ENCODE measurements at places on chromosomes 6 and 20.

GRCh38 chr6:90583179-90583835 lies 3.6 kb downstream of the MAP3K7 start:
- H3K4me1 ChIP-seq, result peaks cover 8% of the 10 kb centered on the region
- H3K27me3 ChIP-seq, result no peaks in the 10 kb centered on the region
- H3K27ac ChIP-seq, result no peak overlapping the region

GRCh38 chr6:116326181-116326671 lies 44.5 kb upstream of the DSE start:
- no peak overlapping the region for H3K27ac ChIP-seq
- DNase-seq, result no peak
- no peaks in the 10 kb centered on the region for H3K4me1 ChIP-seq
- no peaks in the 10 kb centered on the region for H3K27me3 ChIP-seq
- no peak overlapping the region for H3K4me3 ChIP-seq

GRCh38 chr6:75307364-75308004 lies 22.9 kb upstream of the TMEM30A start:
- H3K27me3 ChIP-seq, result peaks cover 5% of the 10 kb centered on the region
- H3K36me3 ChIP-seq, result no peaks in the 10 kb centered on the region
- H3K27ac ChIP-seq, result no peak overlapping the region
- no peak for DNase-seq

DNA sequence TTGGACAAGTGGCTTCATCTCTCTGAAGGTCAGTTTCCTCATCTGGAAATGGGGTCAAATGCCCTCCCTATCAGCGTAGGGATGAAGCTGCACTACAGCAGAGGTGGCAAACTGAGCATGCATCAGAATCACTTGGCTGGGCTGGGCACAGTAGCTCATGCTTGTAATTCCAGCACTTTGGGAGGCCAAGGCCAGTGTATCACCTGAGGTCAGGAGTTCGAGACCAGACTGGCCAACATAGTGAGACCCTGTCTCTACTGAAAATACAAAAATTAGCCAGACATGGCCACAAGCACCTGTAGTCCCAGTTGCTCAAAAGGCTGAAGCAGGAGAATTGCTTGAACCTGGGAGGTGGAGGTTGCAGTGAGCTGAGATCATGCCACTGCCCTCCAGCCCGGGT lies 6.7 kb upstream of the MMP9 start:
- H3K27me3 ChIP-seq, result no peaks in the 10 kb centered on the region
- peaks cover 64% of the 10 kb centered on the region for H3K4me1 ChIP-seq
- H3K36me3 ChIP-seq, result no peaks in the 10 kb centered on the region

DNA sequence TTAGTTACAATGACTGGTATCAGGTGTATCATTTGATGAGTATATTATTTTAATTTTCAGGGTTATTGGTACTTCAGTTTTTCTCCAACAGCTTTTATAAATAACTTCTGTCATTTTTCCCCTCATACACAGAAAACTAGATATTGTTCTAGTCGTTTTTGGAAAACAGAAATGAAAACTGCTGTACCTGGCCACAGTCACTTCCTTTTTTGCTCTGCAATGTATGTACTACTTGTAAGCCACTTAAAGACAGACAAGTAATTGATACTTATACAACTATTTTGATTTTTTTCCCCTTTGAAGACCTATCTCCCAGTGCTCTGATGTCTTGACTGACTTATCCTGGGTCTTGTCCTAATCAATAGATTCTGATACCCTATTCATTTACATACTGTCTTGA lies 218.6 kb upstream of the RUNX2 start:
- H3K4me1 ChIP-seq, result no peaks in the 10 kb centered on the region
- H3K4me3 ChIP-seq, result no peak overlapping the region
- no peaks in the 10 kb centered on the region for H3K36me3 ChIP-seq
- no peak overlapping the region for H3K27ac ChIP-seq
- DNase-seq, result no peak

- no peak for DNase-seq
- H3K36me3 ChIP-seq, result peaks cover 28% of the 10 kb centered on the region
- no peak overlapping the region for H3K4me3 ChIP-seq
- no peaks in the 10 kb centered on the region for H3K27me3 ChIP-seq
These were observed 77.8 kb downstream of the STXBP5 start for GRCh38 chr6:147281895-147282565.

- H3K4me1 ChIP-seq, result no peaks in the 10 kb centered on the region
- no peak overlapping the region for H3K4me3 ChIP-seq
- H3K27ac ChIP-seq, result no peak overlapping the region
- H3K36me3 ChIP-seq, result peaks cover 36% of the 10 kb centered on the region
- H3K27me3 ChIP-seq, result no peaks in the 10 kb centered on the region
These were observed 8.2 kb upstream of the BAG2 start for GRCh38 chr6:57163956-57164355.

DNA sequence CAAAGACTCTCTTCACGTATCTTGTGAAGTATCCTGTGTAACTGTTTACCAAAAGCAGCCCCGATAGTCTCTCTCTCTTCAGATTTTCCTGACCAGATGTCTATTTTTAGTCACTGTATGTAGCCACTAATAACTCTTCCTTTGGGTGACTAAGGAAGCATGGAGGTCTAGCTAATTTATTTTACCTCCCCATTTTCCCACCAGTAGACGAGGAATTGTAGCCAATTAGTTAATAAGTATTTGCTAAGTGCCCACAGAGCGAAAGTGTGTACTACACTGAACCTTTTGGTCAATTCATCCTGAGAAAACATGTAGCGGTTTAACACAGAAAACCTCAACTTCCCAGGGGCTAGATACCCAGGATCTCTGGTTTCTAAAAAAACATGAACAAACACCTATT lies 180.6 kb downstream of the TBX18 start:
- DNase-seq, result no peak
- no peak overlapping the region for H3K27ac ChIP-seq
- H3K4me3 ChIP-seq, result no peak overlapping the region
- peaks cover 9% of the 10 kb centered on the region for H3K4me1 ChIP-seq
- no peaks in the 10 kb centered on the region for H3K36me3 ChIP-seq

- H3K27ac ChIP-seq, result no peak overlapping the region
- H3K27me3 ChIP-seq, result peaks cover 3% of the 10 kb centered on the region
- no peaks in the 10 kb centered on the region for H3K36me3 ChIP-seq
- no peaks in the 10 kb centered on the region for H3K4me1 ChIP-seq
- no peak for DNase-seq
These were observed 74.0 kb downstream of the SOBP start for GRCh38 chr6:107563694-107564588.

DNA sequence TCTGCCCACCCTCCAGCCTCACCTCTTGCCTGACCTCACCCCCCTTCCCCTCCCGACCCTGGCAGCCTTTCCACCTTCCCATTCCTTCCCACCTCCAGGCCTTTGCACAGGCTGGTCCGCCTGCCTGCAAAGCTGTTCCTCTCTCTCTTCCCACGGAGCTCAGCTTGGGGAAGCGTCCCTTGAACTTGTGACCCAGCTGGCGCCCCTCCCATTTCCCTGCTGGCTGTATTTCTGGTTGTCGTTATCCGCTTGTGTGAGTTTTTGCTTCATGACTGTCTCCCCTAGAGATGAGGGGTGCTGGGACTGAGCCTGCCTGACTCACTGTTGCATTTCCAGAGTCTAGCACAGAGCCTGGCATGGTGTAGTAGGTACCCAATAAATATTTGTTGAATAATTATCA lies 32.5 kb downstream of the VSTM2L start:
- H3K4me3 ChIP-seq, result no peak overlapping the region
- H3K36me3 ChIP-seq, result no peaks in the 10 kb centered on the region
- H3K27me3 ChIP-seq, result no peaks in the 10 kb centered on the region
- H3K4me1 ChIP-seq, result no peaks in the 10 kb centered on the region
- no peak for DNase-seq
- H3K27ac ChIP-seq, result no peak overlapping the region

- H3K4me3 ChIP-seq, result no peak overlapping the region
- no peak overlapping the region for H3K27ac ChIP-seq
- H3K27me3 ChIP-seq, result no peaks in the 10 kb centered on the region
- H3K4me1 ChIP-seq, result no peaks in the 10 kb centered on the region
- DNase-seq, result no peak
These were observed 54.9 kb downstream of the CEP162 start for GRCh38 chr6:84172574-84172973.

GRCh38 chr20:15700147-15700765 lies 873.0 kb downstream of the KIF16B start:
- H3K4me1 ChIP-seq, result no peaks in the 10 kb centered on the region
- no peak for DNase-seq
- H3K4me3 ChIP-seq, result no peak overlapping the region
- H3K36me3 ChIP-seq, result no peaks in the 10 kb centered on the region
- no peak overlapping the region for H3K27ac ChIP-seq

DNA sequence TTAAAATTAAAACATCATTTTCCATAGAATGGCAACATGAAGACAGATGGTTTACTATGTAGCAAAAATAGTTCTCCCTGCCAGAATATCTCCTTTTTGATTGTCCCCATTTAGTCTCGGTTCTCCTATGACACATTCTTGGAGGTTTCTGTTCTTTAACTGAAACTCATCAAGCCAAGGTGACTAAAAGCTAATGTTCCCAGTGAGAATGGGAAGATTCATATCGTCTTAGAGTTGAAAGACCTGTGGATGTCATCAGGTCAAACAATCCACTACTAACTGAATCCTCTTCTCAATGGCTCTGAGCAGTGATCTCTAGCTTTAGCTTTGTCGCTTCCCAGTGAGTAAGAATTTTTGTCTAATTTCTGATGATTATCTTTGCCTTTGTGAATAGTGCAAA lies 1.3 kb upstream of the DOK5 start:
- H3K27me3 ChIP-seq, result peaks cover 16% of the 10 kb centered on the region
- H3K4me1 ChIP-seq, result no peaks in the 10 kb centered on the region
- H3K27ac ChIP-seq, result no peak overlapping the region

DNA sequence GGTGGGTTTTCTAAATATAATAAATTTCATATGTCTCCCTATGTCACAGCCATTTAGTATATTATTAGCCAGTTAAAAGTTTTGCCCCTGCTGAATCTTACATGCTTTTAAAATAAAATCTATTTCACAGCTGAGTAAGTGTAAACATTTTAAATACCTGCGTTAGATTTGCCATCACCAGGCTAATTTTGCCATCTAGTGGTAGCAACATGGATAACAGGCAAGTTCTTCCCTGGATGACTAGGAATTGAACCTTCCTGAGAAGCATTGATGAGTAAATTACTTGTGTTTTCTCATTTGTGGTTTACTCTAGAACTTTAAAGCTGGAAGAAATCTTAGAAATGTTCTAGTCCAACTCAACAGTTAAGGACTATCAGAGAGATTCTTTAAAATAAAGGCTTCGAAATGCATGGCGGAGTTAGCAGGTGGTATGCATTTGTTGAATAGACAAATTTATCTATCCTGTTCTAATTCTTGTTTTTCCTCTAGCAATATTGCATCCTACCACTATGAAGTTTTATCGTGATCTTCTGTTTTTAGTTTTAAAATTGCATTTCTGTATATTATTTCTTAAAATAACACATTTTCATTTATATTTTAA lies 2.6 kb downstream of the PRSS35 start:
- H3K4me3 ChIP-seq, result no peak overlapping the region
- H3K27me3 ChIP-seq, result peaks cover 6% of the 10 kb centered on the region
- H3K27ac ChIP-seq, result no peak overlapping the region
- no peaks in the 10 kb centered on the region for H3K36me3 ChIP-seq

- no peaks in the 10 kb centered on the region for H3K36me3 ChIP-seq
- no peak for DNase-seq
- no peak overlapping the region for H3K4me3 ChIP-seq
- H3K27me3 ChIP-seq, result no peaks in the 10 kb centered on the region
- H3K4me1 ChIP-seq, result no peaks in the 10 kb centered on the region
These were observed 41.8 kb upstream of the DOK5 start for GRCh38 chr20:54433636-54434035.

- no peak overlapping the region for H3K27ac ChIP-seq
- no peaks in the 10 kb centered on the region for H3K4me1 ChIP-seq
- H3K36me3 ChIP-seq, result peaks cover 2% of the 10 kb centered on the region
- no peak overlapping the region for H3K4me3 ChIP-seq
These were observed 149.7 kb downstream of the KIF16B start for GRCh38 chr20:16423311-16424212.

- no peaks in the 10 kb centered on the region for H3K36me3 ChIP-seq
- peaks cover 8% of the 10 kb centered on the region for H3K4me1 ChIP-seq
- H3K27ac ChIP-seq, result no peak overlapping the region
- H3K27me3 ChIP-seq, result no peaks in the 10 kb centered on the region
- no peak for DNase-seq
These were observed 53.4 kb upstream of the RNF24 start for GRCh38 chr20:4068708-4069107.

DNA sequence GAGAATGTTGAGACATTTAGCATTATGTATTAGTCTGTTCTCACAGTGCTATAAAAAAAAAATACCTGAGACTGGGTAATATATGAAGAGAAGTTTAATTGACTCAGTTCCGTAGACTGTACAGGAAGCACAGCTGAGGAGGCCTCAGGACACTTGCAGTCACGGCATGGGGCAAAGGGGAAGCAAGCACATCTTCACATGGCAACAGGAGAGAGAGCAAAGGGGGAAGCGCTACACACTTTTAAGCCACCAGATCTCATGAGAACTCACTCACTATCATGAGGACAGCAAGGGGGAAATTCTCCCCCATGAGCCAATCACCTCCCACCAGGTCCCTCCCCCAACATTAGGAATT lies 26.8 kb upstream of the TFAP2A start:
- no peaks in the 10 kb centered on the region for H3K4me1 ChIP-seq
- H3K4me3 ChIP-seq, result no peak overlapping the region
- peaks cover 2% of the 10 kb centered on the region for H3K27me3 ChIP-seq
- no peak for DNase-seq

DNA sequence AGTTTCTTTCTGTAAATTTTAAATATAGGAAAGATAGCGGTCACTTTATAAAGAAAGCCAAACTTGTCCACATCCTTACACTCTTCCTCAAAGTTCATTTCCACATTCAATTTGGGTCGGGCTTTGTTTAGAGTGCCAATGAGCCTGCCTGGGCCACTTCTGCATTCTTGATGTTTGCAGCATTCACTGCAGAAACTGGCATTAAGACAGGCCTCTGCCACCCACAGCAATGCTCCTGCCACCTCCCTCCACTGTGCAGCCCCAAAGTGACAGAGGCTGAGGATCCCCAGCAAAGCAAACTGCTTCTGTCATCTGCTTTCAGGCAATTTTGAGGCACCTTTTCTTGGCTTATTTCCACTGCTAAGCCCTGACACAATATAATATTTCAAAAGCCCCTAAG lies 61.2 kb downstream of the TNFAIP3 start:
- H3K4me1 ChIP-seq, result peaks cover 25% of the 10 kb centered on the region
- H3K36me3 ChIP-seq, result no peaks in the 10 kb centered on the region
- no peak overlapping the region for H3K4me3 ChIP-seq
- peak overlapping the region; percentile 38 for H3K27ac ChIP-seq
- no peak for DNase-seq
- H3K27me3 ChIP-seq, result no peaks in the 10 kb centered on the region

DNA sequence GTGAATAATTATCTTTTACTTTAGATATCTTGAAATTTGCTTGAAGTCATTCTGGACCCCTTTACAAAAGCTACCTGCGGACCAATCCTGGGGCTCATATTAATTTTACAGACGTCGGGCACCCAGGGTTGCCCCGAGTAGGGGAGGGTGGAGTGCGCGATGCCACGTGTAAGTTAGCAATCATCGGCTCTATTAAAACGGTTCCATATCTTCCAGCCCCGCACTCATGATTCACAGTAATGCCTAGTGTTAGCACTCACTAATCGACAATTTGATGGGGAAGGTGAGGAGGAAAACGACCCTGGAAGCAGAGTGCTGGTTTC lies 34.9 kb upstream of the TCF21 start:
- H3K4me1 ChIP-seq, result no peaks in the 10 kb centered on the region
- H3K27ac ChIP-seq, result no peak overlapping the region
- peaks cover 29% of the 10 kb centered on the region for H3K27me3 ChIP-seq
- no peak for DNase-seq
- H3K36me3 ChIP-seq, result no peaks in the 10 kb centered on the region

GRCh38 chr20:21832442-21833385 lies 127.2 kb downstream of the PAX1 start:
- DNase-seq, result no peak
- H3K4me1 ChIP-seq, result no peaks in the 10 kb centered on the region
- no peaks in the 10 kb centered on the region for H3K36me3 ChIP-seq
- no peak overlapping the region for H3K27ac ChIP-seq
- H3K27me3 ChIP-seq, result no peaks in the 10 kb centered on the region
- H3K4me3 ChIP-seq, result no peak overlapping the region
